ENCODE measurements at places on chromosomes 7 and 10.

- DNase-seq: no peak
These were observed 176.3 kb downstream of the DGKI start for GRCh38 chr7:137670222-137671064.

DNA sequence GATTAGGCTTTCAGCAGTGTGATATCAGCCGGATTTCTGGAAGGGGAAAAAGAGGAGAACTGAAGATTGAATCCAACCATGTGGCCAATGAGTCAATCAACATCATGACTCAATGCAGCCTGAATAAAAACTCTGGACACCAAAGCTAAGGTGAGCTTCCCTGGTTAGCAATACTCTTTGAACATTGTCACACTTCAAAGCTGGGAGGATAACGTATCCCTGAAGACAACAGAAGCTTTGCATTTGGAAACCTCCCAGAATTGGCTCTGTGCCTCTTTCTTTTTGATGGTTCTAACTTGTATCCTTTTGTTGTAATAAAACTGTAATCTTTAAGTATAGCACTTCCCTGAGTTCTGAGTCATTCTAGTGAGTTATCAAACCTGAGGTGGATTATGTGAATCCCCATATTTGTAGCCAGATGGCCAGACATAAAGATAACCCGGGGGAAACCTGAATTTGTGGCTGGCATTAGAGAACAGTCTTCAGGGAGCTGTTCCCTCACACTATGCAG lies 284.4 kb downstream of the IPMK start:
- no peak for DNase-seq

DNA sequence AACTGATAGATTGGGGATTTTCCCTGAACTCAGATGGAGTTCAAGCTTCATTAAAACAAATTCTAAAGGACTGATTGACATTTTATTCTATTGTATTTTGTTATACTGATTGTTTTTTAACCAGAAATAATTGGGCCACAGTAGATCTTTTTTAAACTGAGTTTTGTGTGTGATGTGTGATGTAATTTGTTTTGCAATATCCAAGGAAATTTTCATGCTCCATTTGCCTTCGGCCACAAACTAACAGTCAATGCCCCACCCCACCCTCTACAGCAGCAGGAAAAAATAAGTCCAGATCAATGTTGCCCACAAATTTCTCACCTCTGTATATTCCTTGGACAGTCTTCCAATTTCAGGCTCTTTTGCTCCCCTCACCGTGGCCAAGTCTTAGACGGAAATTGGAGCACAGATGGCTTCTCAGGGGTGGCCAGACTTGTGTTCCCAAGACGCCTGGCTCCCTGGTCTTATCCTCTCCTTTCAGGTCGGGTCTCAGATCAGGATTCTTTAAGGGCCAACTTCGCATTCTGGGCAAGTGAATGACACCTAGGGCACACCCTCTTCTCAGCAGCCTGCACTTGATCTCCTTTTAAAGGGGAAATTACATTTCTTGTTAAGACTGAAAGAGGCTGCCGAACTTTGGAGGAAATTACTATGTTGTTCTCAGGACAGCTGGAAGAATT lies at the start of gene SVOPL:
TSS of gene SVOPL (minus strand) at position 506 of the 680 bp plus-strand sequence. CDS start 22,317 bp downstream, outside the sequence.
- DNase-seq: no peak

- no peak for DNase-seq
These were observed 18.9 kb downstream of the RCC1L start for GRCh38 chr7:75054744-75055143.

DNA sequence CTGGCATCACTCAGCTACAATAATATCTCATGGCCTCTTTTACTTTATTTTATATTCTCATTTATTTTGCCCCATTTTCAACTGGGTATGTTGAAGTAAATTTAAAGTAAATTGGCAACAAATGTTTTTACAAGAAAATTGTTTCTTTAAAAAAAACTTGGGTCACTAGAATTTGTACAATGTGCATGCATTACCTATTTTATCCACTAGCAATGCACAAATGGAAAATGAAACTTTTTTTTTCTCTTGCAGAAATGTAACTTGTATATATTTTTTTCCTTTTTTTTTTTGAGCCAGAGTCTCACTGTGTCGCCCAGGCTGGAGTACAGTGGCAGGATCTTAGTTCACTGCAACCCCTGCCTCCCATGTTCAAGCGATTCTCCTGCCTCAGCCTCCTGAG lies 10.3 kb upstream of the H2AZ2 start:
- no peak for DNase-seq
